Panc1 (cell line): ENCODE measurements at places on chromosomes 1 and 21.

- H3K36me3 ChIP-seq, result peaks cover 17% of the 10 kb centered on the region
- no peak overlapping the region for H3K4me3 ChIP-seq
- H3K27ac ChIP-seq, result no peak overlapping the region
- DNase-seq, result no peak
- no peaks in the 10 kb centered on the region for H3K4me1 ChIP-seq
Measured at GRCh38 chr1:156964441-156964840, 44.0 kb downstream of the LRRC71 start.

DNA sequence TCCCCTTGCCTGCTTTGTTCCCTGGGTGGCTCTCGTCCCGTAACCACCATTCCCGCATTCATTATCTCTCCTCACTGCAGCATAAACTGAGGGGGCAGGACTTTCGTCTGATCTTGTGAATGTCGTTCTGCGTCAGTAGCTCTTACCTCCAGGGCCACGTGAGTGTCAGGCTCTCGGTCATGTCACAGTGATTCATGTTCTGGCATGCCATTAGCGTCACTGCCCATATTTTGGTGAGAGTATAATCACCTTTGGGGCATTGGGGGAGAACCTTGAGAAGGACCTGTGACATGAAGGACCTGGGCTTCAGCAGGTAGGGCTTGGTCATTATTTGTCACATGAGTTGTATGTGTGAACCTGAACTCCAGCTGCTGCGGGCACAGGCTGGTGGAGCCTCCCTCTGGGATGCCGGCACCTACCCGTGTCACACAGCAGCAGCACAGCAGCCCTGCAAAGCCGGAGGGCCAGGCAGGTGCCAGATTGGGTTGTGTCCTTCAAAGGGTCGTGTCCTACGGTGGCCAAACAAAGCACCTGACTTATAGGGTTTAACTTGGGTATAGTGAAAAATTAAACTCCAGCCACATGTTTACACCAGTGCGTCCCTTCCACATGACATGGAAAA is 68.5 kb downstream of the BACE2 start:
- no peak overlapping the region for H3K27ac ChIP-seq
- H3K27me3 ChIP-seq, result no peaks in the 10 kb centered on the region
- DNase-seq, result no peak

GRCh38 chr21:33496345-33496744 is 4.8 kb upstream of the DNAJC28 start:
- H3K36me3 ChIP-seq, result no peaks in the 10 kb centered on the region
- DNase-seq, result no peak
- H3K4me3 ChIP-seq, result no peak overlapping the region
- H3K27me3 ChIP-seq, result no peaks in the 10 kb centered on the region

- no peak overlapping the region for H3K27ac ChIP-seq
- no peak overlapping the region for H3K4me3 ChIP-seq
- no peaks in the 10 kb centered on the region for H3K36me3 ChIP-seq
- H3K27me3 ChIP-seq, result no peaks in the 10 kb centered on the region
- DNase-seq, result no peak
- no peaks in the 10 kb centered on the region for H3K4me1 ChIP-seq
Measured at GRCh38 chr1:210394281-210394821, 65.6 kb downstream of the HHAT start.

DNA sequence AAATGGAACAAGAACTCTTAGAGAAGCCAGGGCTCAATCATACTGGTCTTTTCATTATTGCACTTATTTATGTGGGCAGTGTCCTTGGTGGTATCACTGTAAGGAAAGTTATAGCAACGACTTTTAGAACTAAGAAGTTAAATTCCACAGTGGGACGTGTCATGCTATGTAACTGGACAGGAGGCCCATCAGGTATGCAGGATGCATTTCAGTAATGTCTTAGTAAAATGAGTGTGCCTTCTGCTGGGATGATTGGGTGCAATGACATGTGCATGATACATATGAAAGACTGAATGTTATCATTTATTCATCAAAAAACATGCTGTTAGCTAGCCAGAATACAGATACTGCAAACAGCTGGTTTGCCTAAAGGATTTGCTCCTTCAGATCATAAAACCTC is 6.9 kb upstream of the ATP1B1 start:
- H3K36me3 ChIP-seq, result no peaks in the 10 kb centered on the region
- H3K4me1 ChIP-seq, result peaks cover 1% of the 10 kb centered on the region; the same call in 1 of the 2 replicates
- no peak overlapping the region for H3K4me3 ChIP-seq
- no peak overlapping the region for H3K27ac ChIP-seq

- no peaks in the 10 kb centered on the region for H3K27me3 ChIP-seq
- H3K4me1 ChIP-seq, result no peaks in the 10 kb centered on the region
- no peak overlapping the region for H3K4me3 ChIP-seq
- no peak overlapping the region for H3K27ac ChIP-seq
Measured at GRCh38 chr1:111656086-111657017, 36.8 kb downstream of the RAP1A start.

- no peaks in the 10 kb centered on the region for H3K36me3 ChIP-seq
- 0 out of 2 replicates have a peak, but pooled peaks cover 2% of the 10 kb centered on the region for H3K4me1 ChIP-seq
- no peak for DNase-seq
- H3K4me3 ChIP-seq, result peak overlapping the region; percentile 55
Measured at GRCh38 chr1:170663404-170664092, 383 bp upstream of the PRRX1 start.

DNA sequence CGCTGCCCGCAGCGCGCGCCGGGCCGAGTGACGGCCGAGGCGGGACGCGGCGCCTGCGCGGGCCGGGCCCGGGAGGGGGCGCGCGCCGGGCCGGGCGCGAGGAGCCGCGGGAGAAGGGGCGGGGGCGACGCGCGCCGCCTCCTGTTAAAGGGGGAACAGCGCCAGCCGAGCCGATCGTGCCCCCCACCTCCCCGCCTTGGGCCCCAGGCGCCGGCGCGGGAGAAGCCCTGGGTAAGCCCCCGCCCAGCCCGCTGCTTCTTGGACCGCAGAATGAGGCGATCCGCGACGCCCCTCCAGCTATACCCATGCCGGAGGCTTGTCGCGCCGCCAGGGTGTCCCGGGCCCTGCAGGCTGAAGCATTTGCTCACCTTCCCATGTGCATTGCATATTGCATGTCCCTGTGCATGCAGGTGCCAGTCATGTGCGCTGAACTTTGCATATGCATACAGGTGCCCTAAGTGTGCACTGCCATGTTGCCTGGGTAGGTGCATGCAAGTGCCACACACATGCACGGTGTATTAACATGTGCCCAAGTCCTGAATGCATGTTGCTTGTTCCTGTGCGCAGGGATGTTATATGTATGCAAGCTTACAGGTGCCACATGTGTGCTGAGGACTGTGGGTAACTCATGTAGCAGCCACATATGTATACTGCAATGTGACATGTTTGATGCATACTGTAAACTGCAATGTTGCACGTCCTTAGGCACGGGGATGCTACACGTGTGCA is at the start of gene ADGRB2:
TSS of gene ADGRB2 (minus strand) at position 29 of the 729 bp plus-strand sequence. CDS start 7,119 bp downstream, outside the sequence.
- H3K27me3 ChIP-seq, result no peaks in the 10 kb centered on the region
- H3K36me3 ChIP-seq, result no peaks in the 10 kb centered on the region; the same call in 1 of the 2 replicates
- DNase-seq, result no peak
- H3K4me1 ChIP-seq, result peaks cover 67% of the 10 kb centered on the region
- H3K4me3 ChIP-seq, result peak within 1 kb of the TSS; percentile 68
- peak within 1 kb of the TSS; percentile 46 for H3K27ac ChIP-seq

DNA sequence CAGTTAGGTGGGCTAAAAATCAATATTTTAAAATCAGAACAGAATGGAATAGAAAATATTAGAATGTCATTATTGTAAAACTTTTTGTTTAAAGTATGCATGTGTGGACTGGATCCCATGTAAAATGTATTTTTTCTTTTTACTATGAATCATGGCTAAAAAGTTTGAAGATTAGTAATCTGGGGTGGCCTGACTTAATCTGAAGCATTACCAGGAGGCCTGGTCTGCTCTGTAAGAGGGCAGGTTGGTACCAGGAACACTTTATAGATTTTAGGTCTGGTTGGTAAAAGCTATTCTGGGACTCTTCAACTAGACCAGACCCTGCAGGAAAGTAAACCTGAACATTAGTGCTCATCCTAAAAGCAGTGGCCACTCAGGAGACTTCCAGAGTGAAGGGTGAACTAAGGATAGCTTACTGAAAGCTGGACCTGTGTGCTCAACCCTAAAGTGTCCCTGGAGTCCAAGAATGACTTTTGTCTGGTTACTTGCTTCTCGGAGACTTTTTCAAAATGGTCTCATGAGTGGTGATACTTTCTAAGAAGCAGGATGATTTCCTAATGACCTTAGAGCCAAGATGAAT is 16.5 kb downstream of the RGL1 start:
- no peaks in the 10 kb centered on the region for H3K27me3 ChIP-seq
- no peak overlapping the region for H3K27ac ChIP-seq
- no peak for DNase-seq
- no peak overlapping the region for H3K4me3 ChIP-seq
- H3K4me1 ChIP-seq, result no peaks in the 10 kb centered on the region
- H3K36me3 ChIP-seq, result no peaks in the 10 kb centered on the region

GRCh38 chr1:10338047-10338446 is 60.8 kb upstream of the PGD start:
- DNase-seq, result peak; percentile 15
- H3K4me3 ChIP-seq, result no peak overlapping the region
- H3K4me1 ChIP-seq, result no peaks in the 10 kb centered on the region
- no peak overlapping the region for H3K27ac ChIP-seq
- H3K27me3 ChIP-seq, result no peaks in the 10 kb centered on the region

- H3K36me3 ChIP-seq, result no peaks in the 10 kb centered on the region
- no peaks in the 10 kb centered on the region for H3K27me3 ChIP-seq
- no peak overlapping the region for H3K4me3 ChIP-seq
- no peak for DNase-seq
Measured at GRCh38 chr1:234848972-234849649, 239.1 kb upstream of the IRF2BP2 start.

- no peak overlapping the region for H3K4me3 ChIP-seq
- H3K27ac ChIP-seq, result no peak overlapping the region
- H3K4me1 ChIP-seq, result no peaks in the 10 kb centered on the region
- DNase-seq, result no peak
Measured at GRCh38 chr1:97743129-97743528, 177.7 kb downstream of the DPYD start.

DNA sequence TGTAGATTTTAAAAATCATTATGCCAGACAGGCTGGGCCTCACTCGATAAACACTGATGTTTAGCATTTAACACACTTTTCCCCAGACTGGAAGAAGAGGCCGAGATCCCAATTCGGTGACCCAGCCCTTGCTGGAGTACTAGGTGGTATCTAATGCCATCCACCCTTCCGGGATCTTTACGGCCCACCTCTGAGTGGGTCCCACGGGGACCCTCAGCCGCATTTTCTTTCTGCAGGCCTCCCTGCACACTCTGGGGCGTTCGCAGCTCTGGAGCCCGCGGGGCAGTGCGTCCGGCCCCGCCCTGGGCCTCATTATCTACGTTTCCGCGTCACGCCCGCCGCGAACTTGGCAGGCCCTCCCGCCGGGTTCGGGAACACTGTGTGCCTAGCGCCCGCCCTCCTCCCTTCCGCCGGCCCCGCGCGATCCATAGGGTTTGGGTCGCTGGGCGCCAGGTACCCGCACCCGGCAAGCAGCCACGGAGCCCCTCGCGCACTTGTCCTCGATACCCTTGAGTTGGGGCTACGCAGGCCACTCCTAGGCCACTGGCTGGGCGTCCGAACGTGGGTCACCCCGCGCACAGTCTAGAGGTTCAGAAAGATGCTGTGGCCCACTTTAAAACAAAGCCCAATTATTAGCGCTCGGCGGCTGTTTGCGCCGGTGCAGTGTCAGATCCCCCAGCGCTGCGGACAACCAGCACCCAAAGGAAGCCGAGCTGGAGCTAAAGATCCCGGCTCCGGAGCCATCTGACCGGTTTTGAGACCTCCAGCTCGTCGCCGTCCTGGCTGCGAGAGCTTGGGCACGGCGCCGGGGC is 950 bp upstream of the EVA1C start:
- no peak for DNase-seq
- H3K4me1 ChIP-seq, result peaks cover 4% of the 10 kb centered on the region; the same call in 1 of the 2 replicates
- H3K27ac ChIP-seq, result no peak overlapping the region
- H3K36me3 ChIP-seq, result no peaks in the 10 kb centered on the region
- peak overlapping the region; percentile 58 for H3K4me3 ChIP-seq

- H3K27me3 ChIP-seq, result peaks cover 8% of the 10 kb centered on the region
- DNase-seq, result no peak
- no peaks in the 10 kb centered on the region for H3K36me3 ChIP-seq
- no peak overlapping the region for H3K27ac ChIP-seq
Measured at GRCh38 chr1:245261786-245262185, 107.0 kb downstream of the KIF26B start.

GRCh38 chr1:212241501-212241900 is 43.7 kb upstream of the PPP2R5A start:
- no peaks in the 10 kb centered on the region for H3K4me1 ChIP-seq
- no peak overlapping the region for H3K27ac ChIP-seq
- no peaks in the 10 kb centered on the region for H3K27me3 ChIP-seq

GRCh38 chr1:186234976-186235686 is 139.9 kb downstream of the TPR start:
- no peaks in the 10 kb centered on the region for H3K4me1 ChIP-seq
- H3K27ac ChIP-seq, result no peak overlapping the region
- H3K27me3 ChIP-seq, result no peaks in the 10 kb centered on the region

DNA sequence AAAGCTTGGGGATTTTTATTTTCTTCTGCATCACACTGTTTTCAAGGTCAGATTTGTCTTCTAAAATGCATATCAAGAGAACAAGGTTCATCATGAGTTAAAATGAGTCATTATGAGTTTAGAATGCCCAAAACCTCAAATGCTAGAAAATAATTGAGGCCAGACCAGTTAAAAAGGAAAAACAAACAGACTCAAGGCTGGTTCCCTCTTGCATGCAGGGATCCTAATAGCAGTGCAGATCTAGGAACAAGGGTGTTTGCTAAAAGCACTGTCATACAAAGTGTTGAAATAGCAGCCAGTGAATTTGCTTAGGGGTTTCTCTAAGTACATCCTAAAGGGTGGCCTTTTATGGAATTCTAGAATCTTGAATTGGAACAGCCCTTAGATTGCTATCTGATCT is 15.3 kb downstream of the BEND5 start:
- no peaks in the 10 kb centered on the region for H3K4me1 ChIP-seq
- H3K4me3 ChIP-seq, result no peak overlapping the region
- no peaks in the 10 kb centered on the region for H3K36me3 ChIP-seq
- no peaks in the 10 kb centered on the region; the same call in 1 of the 2 replicates for H3K27me3 ChIP-seq
- DNase-seq, result no peak

- no peaks in the 10 kb centered on the region for H3K36me3 ChIP-seq
- DNase-seq, result no peak
- H3K4me1 ChIP-seq, result no peaks in the 10 kb centered on the region
- peaks cover 37% of the 10 kb centered on the region for H3K27me3 ChIP-seq
Measured at GRCh38 chr1:86227026-86227425, 70.5 kb upstream of the COL24A1 start.

DNA sequence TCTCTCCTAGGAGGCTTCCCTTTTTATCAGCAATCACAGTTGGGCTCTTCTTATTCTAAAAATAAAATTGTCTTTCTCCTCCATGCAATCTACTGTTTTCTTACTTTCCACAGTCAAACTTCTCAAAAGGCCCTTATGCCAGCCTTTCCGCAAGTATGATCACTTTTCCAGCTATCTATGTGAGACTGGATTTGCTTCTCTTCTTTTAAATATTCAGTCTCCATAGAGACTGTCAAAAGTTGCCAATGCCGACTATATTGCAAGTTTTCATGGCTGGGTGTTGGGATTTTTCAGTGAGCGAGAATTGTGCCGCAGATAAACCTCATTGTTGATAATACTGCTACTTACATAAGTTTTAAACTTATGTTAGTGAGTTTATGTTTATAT is 4.8 kb upstream of the LSM10 start:
- DNase-seq, result no peak
- H3K4me1 ChIP-seq, result no peaks in the 10 kb centered on the region
